Stimulated activated CD4-positive, alpha-beta T cell treated with anti-CD3 and anti-CD28 coated beads, Interleukin-4, amount 100 ng/mL, for 4 hours (primary cell): ENCODE measurements at places on chromosomes 5 and 9.

GRCh38 chr5:112411903-112412302 lies 7.2 kb downstream of the EPB41L4A start:
- DNase-seq = no peak

GRCh38 chr5:107294211-107294550 lies 376.6 kb downstream of the EFNA5 start:
- no peak for DNase-seq

GRCh38 chr9:35649431-35650340 lies 1.0 kb downstream of the SIT1 start:
- peak; percentile 44 for DNase-seq

DNA sequence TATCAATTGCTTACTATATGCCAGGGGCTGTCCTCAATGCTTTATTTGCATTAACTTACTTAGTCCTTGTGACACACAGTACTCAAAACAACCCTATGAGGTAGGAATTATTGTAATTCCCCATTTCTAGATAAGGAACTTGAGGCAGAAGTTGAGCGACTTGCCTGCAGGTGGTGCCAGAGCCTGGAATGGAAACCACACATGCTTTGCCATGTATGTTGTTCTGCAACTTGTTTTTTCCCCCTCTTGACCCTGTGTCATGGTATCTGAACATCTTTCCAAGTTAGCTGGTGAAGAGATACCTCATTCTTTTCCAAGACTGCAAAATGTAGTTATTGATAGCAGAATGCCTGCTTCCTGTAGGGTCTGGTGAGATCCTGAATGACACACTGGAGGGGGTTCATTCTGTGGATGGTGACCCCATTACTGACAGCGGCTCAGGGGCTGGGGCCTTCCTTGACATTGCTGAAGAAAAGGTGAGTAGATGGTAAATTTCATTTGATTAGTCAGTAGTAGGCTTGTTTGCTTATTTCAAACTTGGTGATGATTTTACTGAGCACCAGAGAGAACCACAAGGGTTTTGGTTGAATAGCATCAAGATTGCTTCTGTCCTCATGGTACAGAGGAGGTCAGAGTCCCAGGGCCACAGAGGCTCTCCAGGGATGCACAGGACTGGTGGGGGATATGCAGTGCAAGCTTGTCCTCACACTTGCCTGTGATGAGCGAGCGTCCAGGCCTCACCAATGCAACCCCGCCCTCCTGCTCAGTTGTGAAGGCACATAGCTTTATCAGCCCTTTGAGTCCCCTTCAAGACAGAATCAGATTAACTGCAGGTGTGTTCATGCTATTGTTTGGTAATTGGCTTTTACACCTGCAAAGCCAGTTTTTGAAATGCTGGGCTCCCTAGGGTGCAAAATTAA lies 57.0 kb downstream of the COL15A1 start:
- DNase-seq = peak; percentile 40

DNA sequence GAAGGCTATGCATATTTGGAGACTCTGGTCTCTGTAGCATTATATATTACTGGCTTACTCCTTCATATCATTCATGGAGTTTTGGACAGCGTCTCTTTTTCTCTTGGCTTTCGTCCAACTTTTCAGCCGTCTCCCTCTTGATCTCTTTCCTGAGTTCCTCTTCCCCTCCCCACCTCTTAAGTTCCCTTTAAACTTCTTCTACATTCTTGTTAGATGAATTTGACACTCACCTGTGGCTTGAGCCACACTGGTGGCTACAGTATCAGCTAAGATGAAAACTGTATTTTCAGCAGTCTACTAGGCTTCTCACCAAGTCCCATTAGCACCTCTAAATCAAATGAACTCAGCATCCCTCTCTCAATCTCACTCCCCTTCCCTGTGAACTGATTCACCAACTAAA lies 128.1 kb downstream of the STARD4 start:
- no peak for DNase-seq

GRCh38 chr9:123912167-123912897 lies 17.6 kb downstream of the DENND1A start:
- DNase-seq = no peak

- DNase-seq = no peak
These were observed 24.4 kb downstream of the BHMT start for GRCh38 chr5:79135790-79136553.

GRCh38 chr9:125745018-125745417 lies 2.2 kb upstream of the PBX3 start:
- no peak for DNase-seq

DNA sequence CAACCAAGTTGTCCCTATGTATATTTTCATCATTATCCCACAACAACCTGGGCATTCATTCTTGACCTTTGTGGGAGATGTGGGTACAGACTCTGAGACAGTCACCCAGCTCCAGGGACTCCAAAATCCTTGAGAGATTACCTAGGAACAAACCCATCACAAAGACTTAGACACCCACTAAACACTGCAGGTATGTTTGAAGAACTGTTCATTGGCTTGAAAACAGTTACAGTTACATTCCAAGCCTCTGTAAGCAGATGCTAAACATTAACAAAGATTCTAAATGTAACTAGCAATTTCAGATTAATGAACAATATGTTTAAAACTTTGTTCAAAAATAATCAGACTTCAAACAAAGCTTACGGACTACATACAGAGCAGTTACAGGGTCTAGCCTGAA lies 24.7 kb downstream of the DEPDC1B start:
- DNase-seq = no peak

GRCh38 chr9:95092262-95093072 lies 225.0 kb downstream of the FANCC start:
- no peak for DNase-seq

GRCh38 chr5:18605186-18605585 lies 970.9 kb downstream of the TAF11L14 start:
- DNase-seq = no peak

DNA sequence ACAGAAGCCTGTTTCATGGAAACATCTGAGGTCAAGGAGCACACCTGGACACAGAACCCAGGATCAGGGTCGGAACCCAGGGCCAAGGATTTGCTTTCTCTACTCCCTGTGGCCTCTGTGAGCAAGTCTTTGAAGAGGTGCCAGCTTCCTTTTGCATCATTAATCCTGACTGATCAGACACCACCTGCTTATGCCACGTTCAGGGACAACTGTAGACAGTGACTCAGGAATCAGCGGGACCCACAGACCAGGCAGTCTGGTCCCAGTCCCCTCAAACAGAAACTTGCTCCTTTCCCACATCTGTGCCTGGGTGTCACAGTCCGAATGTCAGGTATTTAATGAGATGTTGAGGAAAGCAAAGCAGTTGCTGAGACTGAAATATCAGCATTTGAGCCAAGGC lies 154.8 kb downstream of the SGCD start:
- DNase-seq = no peak

- DNase-seq = no peak
These were observed 147.1 kb downstream of the ERCC6L2 start for GRCh38 chr9:96022445-96023051.

DNA sequence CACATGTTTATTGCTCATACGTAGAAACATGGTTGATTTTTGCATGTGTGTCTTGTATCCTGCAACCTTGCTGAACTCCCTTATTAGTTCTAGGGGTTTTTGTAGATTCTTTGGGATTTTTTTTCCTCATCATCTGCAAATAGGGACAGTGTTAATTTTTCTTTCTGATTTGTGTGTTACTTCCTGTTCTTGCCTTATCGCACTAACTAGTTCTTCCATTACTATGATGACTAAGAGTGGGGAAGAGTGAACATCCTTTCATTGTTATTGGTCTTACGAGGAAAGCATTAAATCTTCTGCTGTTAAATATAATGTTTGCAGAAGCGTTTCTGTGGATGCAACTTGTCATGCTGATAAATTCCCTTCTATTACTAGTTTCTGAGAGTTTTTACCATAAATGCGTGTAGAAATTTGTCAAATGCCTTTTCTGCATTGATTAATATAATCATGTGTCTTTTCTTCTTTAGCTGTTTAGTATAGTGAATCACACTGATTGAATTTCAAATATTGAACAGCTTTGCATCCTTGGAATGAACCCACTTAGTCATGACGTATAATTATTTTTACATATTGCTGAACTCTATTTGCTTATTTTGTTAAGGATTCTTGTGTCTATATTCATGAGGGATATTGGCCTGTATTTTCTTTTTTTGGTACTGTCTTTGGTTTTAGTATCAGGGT lies 32.1 kb upstream of the RNF130 start:
- no peak for DNase-seq

GRCh38 chr5:41748631-41749030 lies 121.6 kb downstream of the OXCT1 start:
- no peak for DNase-seq

GRCh38 chr5:29508131-29508530 lies 1685.4 kb upstream of the CDH6 start:
- DNase-seq = no peak

DNA sequence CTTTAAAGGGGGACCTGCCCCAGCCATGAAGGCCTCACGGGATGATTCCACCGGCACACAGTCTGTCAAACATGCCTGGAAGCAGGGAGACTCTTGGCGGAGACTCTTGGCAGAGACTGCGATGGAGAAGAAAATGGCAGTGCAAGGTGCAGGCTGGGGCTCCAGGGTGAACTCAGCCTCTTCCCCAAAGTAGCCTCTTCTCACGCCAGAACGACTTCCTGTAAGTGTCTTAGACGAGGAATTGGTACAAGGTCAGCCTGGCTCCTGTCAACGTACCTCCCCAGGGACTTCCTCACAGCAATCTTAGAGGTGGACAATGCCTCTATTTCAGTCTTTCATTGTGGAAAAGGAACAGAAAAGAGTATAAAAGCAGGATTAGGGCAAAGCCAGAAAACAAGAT lies 109.3 kb downstream of the UGCG start:
- no peak for DNase-seq

DNA sequence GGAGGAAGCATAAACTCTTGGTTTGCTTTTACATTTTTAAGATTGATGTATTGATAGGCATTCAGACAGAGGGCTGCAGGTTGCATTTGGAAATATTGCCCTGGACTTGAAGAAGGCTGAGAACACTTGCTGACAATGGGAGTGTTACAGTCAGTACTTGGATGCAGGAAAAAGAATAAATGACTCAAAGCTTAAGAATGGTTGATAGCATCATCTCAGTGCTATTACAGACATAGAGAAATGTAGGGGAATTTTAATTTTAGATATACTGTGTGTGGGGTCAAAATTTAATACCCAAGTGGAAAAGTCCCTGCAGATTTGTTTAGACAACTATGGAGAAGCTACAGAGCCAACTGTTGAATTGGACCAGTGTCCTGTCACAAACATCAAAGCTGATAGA lies 101.1 kb downstream of the ISL1 start:
- no peak for DNase-seq

DNA sequence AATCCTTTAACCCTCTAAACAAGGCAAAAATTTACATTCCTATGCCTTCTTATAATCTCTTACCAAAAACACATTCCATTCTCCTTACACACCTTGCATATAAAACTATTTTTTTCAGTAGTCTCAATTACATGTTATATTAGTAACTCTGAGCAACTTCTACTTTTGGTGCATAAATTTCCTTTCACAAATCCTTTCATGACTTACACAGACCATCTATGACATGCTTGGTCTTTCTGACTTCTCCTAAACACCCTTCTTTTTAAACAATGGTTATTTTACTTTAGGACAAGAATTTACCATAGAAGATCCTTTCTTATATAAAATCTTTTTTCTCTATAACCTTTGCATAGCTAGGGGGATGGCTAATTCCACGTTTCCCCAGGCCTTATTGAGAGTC lies 208.0 kb upstream of the ARRDC3 start:
- no peak for DNase-seq

GRCh38 chr5:56078278-56079156 lies 83.8 kb upstream of the IL6ST start:
- DNase-seq = no peak

GRCh38 chr9:89734600-89735041 lies 129.8 kb downstream of the GADD45G start:
- DNase-seq = no peak

GRCh38 chr9:69671879-69672595 lies at the start of gene APBA1:
Gene APBA1 (minus strand): TSS chr9:69672371.
- peak; percentile 56 for DNase-seq

GRCh38 chr9:26158631-26159150 lies 480.4 kb upstream of the TUSC1 start:
- DNase-seq = no peak

- DNase-seq = no peak
These were observed 122.4 kb downstream of the SNCAIP start for GRCh38 chr5:122434205-122434970.

- no peak for DNase-seq
These were observed 1709.0 kb upstream of the WWC1 start for GRCh38 chr5:166582416-166582815.

GRCh38 chr5:167638816-167639215 lies 652.6 kb upstream of the WWC1 start:
- no peak for DNase-seq

GRCh38 chr9:110101531-110102161 lies 106.3 kb downstream of the C9orf152 start:
- no peak for DNase-seq
